Suppressor macrophage treated with lipopolysaccharide for 1 hour (primary cell): ENCODE measurements at places on chromosomes 12 and 14.

DNA sequence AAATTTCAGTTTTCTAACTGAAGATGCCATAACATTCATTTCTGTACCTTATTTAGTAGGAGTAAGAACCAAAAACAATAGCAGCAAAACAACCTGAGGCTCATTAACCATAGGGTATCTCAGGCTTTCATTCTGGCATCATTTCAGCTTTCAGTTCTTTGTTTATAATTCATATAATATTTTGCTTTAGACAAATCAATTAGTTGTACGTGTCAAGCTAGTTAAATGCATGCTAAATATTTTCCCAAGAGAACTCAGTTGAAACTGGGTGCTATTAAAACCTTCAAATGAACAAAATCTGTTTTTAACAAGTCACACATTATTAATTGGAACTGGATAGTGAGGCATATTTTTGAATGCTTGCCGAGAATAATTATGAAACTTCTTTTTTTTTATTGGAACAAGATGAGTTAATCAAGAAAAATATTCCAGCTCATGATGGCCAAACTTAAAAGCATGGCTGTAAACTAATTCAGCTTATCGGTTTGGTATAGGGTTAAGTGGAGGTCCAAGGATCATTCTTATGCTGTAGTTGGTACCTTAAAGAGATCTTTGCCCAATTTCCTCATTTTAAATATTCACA lies 442.7 kb downstream of the BTG1 start:
- DNase-seq = no peak

DNA sequence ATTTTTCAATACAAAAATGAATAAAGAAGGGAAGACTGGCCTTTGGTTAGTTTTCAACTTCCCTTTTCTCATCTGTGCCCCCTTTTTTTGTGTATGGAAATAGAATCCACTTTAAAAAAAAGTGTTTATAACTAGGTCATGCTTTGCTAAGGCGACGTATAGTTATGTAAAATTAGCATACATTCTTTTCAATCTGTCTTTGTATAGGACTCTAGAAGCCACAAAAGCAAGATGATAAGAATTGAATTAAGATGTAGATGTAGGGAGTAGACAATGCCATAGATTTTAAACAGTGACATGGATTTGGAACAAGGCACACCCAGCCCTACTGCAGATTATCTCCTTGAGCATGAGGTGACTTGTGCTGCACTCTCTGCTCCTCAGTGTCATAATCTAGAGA lies 354.3 kb downstream of the TMTC2 start:
- DNase-seq = no peak

- no peak for DNase-seq
Observed at GRCh38 chr12:17304503-17305347, 698.8 kb upstream of the LMO3 start.

GRCh38 chr14:55807053-55807880 lies 227.3 kb downstream of the KTN1 start:
- DNase-seq = peak; percentile 21

GRCh38 chr14:20622816-20623291 lies 18.6 kb downstream of the OR6S1 start:
- peak; percentile 36 for DNase-seq

GRCh38 chr12:58171914-58172313 lies 230.5 kb downstream of the ATP23 start:
- no peak for DNase-seq

- no peak for DNase-seq
Observed at GRCh38 chr12:65557438-65558181, 266.7 kb upstream of the HMGA2 start.

- DNase-seq = no peak
Observed at GRCh38 chr12:1332327-1332726, 262.1 kb downstream of the FBXL14 start.

DNA sequence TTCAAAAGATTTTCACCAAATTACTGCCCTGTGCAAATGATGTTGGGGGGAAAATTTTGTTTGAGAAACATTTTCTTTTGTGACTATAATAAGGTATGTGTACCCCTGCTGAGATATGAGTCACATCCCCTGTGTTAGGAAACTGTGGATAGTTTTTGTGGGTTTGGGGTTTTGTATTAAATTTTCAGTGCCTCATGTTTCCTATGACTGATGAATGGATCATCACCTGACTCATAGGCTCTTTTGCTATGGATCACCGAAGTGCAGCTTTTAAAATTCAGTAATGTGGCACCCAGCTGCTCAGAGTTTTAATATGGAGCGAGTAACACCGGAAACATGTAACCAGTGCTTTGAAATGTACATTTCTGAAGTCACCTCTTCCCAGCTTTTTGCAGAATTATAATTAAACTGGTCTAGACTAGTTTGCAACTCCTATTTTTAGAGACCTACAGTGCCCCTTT lies 167.4 kb upstream of the HMGA2 start:
- DNase-seq = peak; percentile 86

DNA sequence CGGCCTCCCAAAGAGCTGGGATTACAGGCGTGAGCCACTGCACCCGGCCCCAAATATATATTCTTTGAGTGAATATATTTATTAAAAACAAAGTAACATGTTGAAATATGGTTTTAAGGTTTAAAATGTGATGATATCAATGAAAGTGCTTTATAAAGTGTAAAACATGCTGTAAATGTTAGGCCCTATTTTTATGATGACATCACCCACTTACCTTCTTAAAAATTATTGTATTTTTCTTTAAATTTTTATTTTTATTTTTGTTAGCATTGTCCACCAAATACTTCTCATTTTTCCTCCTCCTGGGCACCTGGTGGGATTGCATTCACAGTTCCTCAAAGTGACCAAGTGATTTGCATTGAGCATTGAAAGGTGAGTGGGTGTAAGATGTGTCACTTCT lies 152.6 kb upstream of the TBX3 start:
- peak; percentile 24 for DNase-seq

DNA sequence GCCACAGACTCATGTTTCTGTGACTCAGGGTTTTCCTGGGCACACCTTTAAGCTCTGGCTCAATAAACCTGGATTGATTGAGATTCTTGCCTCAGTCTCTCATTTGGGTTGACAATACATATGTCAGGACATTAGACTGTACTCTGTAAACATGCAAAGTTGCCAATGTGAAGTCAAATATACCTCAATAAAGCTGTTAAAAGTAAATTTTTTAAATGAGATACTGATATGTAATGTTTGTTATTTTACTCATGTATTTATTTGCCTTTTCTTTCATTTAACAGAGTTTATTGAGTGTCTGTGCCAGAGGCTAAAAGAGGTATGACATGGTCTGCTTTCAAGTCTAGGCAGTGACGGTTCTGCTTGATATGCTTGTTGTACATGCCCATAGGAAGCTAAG lies 3.7 kb upstream of the ETFBKMT start:
- DNase-seq = no peak

GRCh38 chr14:33432407-33433023 lies 493.8 kb downstream of the NPAS3 start:
- peak; percentile 57 for DNase-seq

DNA sequence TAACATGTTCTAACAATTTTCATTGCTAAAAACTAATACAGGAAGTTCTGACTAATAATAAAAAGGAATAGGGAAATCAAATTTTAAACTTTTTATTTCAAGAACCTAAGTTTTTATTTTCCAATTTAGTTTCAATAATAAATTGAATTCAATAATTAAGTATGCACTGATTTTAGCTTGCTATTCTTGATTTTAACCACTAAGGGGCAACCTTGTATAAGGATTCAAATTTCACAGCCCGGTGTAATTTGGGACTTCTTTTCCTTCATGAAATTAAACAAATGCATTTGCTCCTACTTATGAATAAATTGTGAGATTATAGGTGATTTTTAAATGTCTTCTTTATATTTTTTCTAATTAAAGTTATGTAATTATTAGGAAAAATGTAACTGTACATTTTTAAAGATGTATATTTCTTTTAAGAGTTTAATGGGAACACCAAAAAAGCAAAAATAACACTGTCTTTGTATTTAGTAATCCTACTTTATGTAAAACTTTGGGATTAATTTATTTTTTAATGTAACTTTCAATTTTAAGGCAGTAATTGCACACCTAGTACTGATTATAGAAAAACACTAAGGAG lies 241.4 kb upstream of the PDZRN4 start:
- peak; percentile 54 for DNase-seq
